ENCODE measurements at places on chromosomes 2 and 18.
A peak's percentile ranks its signal among the peaks of the same experiment; 100 is the strongest.

GRCh38 chr2:153963256-153963655, 91.5 kb downstream of the GALNT13 start:
- no peaks in the 10 kb centered on the region for H3K36me3 ChIP-seq
- no peaks in the 10 kb centered on the region for H3K4me1 ChIP-seq
- H3K4me3 ChIP-seq = no peak overlapping the region
- H3K27me3 ChIP-seq = no peaks in the 10 kb centered on the region
- H3K27ac ChIP-seq = no peak overlapping the region

GRCh38 chr2:208608122-208608835, 201.7 kb downstream of the PTH2R start:
- H3K27me3 ChIP-seq = no peaks in the 10 kb centered on the region
- no peaks in the 10 kb centered on the region for H3K36me3 ChIP-seq
- no peak for DNase-seq
- H3K4me1 ChIP-seq = no peaks in the 10 kb centered on the region

GRCh38 chr2:84925724-84926376, 20.4 kb downstream of the TMSB10 start:
- no peaks in the 10 kb centered on the region for H3K4me1 ChIP-seq
- H3K27ac ChIP-seq = peak overlapping the region; percentile 65
- no peaks in the 10 kb centered on the region for H3K27me3 ChIP-seq
- H3K36me3 ChIP-seq = no peaks in the 10 kb centered on the region

- no peak overlapping the region for H3K4me3 ChIP-seq
- DNase-seq = no peak
- no peak overlapping the region for H3K27ac ChIP-seq
- no peaks in the 10 kb centered on the region for H3K27me3 ChIP-seq
Measured at GRCh38 chr2:218392891-218393462, 6.7 kb upstream of the CTDSP1 start.

GRCh38 chr18:8747440-8747937, 42.1 kb downstream of the MTCL1 start:
- H3K4me3 ChIP-seq = no peak overlapping the region
- H3K27ac ChIP-seq = no peak overlapping the region
- H3K4me1 ChIP-seq = peaks cover 8% of the 10 kb centered on the region
- H3K36me3 ChIP-seq = no peaks in the 10 kb centered on the region
- H3K27me3 ChIP-seq = no peaks in the 10 kb centered on the region
- DNase-seq = no peak

GRCh38 chr2:26168785-26169184, 4.1 kb upstream of the GAREM2 start:
- DNase-seq = no peak
- H3K27me3 ChIP-seq = peaks cover 16% of the 10 kb centered on the region
- peaks cover 7% of the 10 kb centered on the region for H3K4me1 ChIP-seq
- H3K36me3 ChIP-seq = no peaks in the 10 kb centered on the region
- no peak overlapping the region for H3K27ac ChIP-seq
- H3K4me3 ChIP-seq = no peak overlapping the region

DNA sequence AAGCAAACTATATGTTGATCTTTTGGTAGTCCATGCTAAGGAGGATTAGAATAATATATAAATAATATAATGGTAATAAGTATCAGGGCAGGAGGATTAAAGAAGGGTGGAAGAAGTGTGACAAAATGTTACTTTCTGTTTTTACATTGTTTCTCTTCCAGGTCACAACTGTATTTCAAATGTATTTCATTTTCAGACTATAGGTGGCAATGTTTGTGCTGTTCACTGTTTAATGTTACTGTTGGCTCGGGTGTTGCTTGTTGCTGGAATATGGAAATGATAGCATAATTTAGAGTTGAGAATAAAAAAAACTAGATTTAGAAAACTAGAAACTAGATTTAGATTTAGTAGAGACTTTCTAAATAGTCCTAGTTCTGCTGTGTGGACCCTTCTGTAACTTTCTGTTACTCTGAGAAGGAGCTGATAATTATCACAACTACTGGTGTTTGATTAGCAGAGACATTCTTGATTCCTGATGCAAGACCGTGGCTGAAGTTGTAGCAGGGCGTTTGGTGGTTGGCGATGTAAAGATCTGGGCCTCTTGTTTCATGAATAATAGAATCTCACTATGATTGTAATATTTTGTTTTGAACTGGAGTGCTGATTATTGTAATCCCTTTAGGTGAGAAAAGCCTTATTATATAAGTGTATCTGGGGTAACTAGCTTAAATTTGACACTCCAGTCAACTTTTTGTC, 7.9 kb downstream of the NEDD4L start:
- DNase-seq = no peak
- H3K4me3 ChIP-seq = no peak overlapping the region
- no peak overlapping the region for H3K27ac ChIP-seq
- no peaks in the 10 kb centered on the region for H3K27me3 ChIP-seq
- H3K36me3 ChIP-seq = no peaks in the 10 kb centered on the region
- no peaks in the 10 kb centered on the region for H3K4me1 ChIP-seq

GRCh38 chr2:98294711-98295110, 51.5 kb upstream of the CNGA3 start:
- no peaks in the 10 kb centered on the region for H3K4me1 ChIP-seq
- H3K36me3 ChIP-seq = no peaks in the 10 kb centered on the region
- no peak overlapping the region for H3K27ac ChIP-seq

GRCh38 chr2:223930103-223930976, 14.8 kb downstream of the WDFY1 start:
- peak overlapping the region; percentile 80 for H3K27ac ChIP-seq
- DNase-seq = peak; percentile 67
- no peaks in the 10 kb centered on the region for H3K36me3 ChIP-seq
- no peak overlapping the region for H3K4me3 ChIP-seq
- no peaks in the 10 kb centered on the region for H3K27me3 ChIP-seq
- H3K4me1 ChIP-seq = peaks cover 54% of the 10 kb centered on the region

- H3K4me3 ChIP-seq = no peak overlapping the region
- no peaks in the 10 kb centered on the region for H3K36me3 ChIP-seq
- H3K4me1 ChIP-seq = no peaks in the 10 kb centered on the region
- H3K27me3 ChIP-seq = no peaks in the 10 kb centered on the region
- DNase-seq = no peak
Measured at GRCh38 chr18:72444111-72444797, 99.9 kb downstream of the CBLN2 start.

- H3K36me3 ChIP-seq = no peaks in the 10 kb centered on the region
- no peaks in the 10 kb centered on the region for H3K4me1 ChIP-seq
- H3K4me3 ChIP-seq = no peak overlapping the region
- no peak for DNase-seq
Measured at GRCh38 chr2:66559672-66560071, 124.7 kb downstream of the MEIS1 start.

DNA sequence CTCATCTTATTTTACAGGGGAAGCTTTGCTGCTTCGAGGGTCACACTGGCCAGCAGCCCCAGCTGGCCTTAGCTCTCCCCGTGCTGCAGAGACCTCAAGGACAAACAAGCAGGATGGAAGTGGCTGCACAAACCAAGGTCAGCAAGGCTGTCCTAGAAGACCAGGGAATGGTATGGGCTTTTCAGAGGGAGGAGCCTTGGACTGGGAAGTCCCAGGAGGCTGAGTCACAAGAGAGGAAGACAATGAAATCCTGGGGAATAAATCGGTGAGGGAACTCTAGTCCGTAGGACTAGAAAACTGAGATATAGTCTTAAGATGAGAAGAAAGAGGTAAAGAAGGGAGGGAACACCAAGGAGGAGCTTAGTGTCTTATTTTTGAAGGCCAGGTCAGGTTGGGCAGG, 15.7 kb downstream of the CREG2 start:
- H3K27ac ChIP-seq = no peak overlapping the region
- no peak overlapping the region for H3K4me3 ChIP-seq
- DNase-seq = no peak
- no peaks in the 10 kb centered on the region for H3K36me3 ChIP-seq

DNA sequence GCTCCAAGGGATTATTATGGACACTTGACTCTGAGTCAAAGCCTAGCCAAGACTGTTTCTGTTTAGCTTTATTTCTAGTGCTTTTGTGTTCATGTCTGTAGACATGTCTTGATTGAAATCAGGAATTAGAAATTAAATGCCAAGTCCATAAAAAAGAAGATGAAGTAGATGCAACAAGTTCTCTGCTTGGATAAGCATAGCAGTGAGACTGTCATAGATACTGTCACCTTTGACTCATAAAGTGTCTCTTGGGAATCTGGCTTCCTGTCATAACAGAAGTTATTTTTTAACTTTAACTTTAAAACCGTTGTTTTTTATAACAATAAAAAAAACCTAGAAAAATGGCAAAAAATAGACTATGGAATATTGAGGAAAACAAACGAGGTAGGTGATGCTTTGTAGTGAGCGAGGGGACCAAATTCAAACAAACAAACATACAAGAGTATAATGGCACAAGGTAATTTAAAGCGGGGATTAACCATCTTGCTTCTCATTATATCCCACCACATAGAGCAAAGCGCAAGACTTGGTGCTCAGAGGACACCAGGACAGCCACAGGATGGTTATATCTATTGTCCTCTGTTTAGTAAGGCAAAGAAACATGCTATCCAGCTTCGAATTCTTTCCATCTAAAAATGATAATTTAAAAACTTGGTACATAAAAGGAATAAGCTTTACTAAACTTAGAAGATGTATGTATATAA, 64.6 kb downstream of the CD226 start:
- no peaks in the 10 kb centered on the region for H3K36me3 ChIP-seq
- no peaks in the 10 kb centered on the region for H3K4me1 ChIP-seq
- DNase-seq = no peak
- H3K4me3 ChIP-seq = no peak overlapping the region

GRCh38 chr2:109170645-109171044, 41.6 kb downstream of the SH3RF3 start:
- peaks cover 57% of the 10 kb centered on the region for H3K4me1 ChIP-seq
- no peaks in the 10 kb centered on the region for H3K36me3 ChIP-seq
- no peak overlapping the region for H3K27ac ChIP-seq
- H3K4me3 ChIP-seq = no peak overlapping the region
- no peak for DNase-seq
- H3K27me3 ChIP-seq = no peaks in the 10 kb centered on the region

DNA sequence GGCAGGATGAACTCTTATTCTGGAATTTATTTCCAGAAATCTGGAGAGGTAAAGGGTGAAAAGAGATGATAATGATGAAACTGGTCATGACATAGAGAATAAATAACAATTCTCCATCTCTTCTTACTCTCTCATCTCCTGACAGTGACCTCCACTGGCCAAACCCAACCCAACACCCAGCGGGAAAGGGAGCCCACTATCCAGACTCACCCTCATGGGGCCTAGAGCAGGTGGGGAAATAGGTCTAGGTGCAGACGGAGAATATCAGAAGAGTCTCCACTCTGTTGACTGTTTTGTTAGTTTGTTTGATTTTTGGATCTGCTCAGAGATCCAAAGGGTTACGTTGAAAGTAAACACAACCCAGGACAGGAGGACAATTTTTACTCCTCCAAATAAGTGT, 263.2 kb upstream of the PARD3B start:
- DNase-seq = no peak
- no peaks in the 10 kb centered on the region for H3K4me1 ChIP-seq
- no peak overlapping the region for H3K4me3 ChIP-seq
- no peaks in the 10 kb centered on the region for H3K36me3 ChIP-seq
- no peaks in the 10 kb centered on the region for H3K27me3 ChIP-seq

GRCh38 chr2:189232759-189233406, 53.3 kb upstream of the COL5A2 start:
- no peaks in the 10 kb centered on the region for H3K4me1 ChIP-seq
- no peaks in the 10 kb centered on the region for H3K36me3 ChIP-seq
- no peak overlapping the region for H3K4me3 ChIP-seq
- DNase-seq = no peak
- H3K27me3 ChIP-seq = no peaks in the 10 kb centered on the region

DNA sequence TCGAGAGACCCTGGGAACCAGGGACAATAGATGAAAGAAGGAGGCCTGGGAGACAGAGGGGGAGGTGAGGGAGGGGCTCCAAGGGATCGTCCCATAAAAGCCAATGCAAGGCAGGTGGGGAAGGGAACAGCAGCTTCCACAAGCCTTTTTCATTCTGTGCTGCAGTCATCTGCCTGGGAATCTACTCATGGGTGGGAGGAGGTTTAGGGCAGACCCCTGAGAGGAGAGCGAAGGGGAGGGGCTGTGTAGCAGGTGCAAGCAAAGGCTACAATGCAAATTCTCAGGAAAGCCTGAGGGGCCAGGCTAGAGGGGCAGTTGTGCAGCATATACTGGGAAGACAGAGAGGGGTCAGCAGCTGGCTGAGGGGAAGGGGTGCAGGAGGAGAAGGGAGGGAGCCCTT, 135.4 kb downstream of the SETBP1 start:
- H3K4me1 ChIP-seq = peaks cover 41% of the 10 kb centered on the region
- no peak overlapping the region for H3K27ac ChIP-seq
- no peaks in the 10 kb centered on the region for H3K36me3 ChIP-seq

DNA sequence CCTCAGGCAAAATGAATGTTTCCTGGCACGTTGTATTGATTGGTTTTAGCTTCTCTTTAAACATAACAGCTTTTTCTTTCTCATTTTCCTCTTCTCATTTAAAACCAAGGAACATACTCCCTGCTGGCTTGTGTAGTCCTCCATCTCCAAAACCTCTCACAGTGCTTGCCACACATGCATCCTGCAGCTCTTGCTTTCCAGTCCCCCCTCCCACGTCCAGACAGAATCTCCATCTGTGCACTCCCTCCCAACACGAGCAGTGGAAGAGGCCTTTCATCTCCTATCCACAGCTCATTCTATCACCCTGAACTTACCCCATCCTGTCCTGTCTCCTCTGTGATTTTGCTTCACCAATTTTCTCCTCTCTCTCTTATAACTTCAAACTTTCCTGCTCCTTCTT, 99.6 kb upstream of the THSD7B start:
- no peak for DNase-seq
- no peak overlapping the region for H3K27ac ChIP-seq
- no peaks in the 10 kb centered on the region for H3K36me3 ChIP-seq
- H3K4me3 ChIP-seq = no peak overlapping the region

DNA sequence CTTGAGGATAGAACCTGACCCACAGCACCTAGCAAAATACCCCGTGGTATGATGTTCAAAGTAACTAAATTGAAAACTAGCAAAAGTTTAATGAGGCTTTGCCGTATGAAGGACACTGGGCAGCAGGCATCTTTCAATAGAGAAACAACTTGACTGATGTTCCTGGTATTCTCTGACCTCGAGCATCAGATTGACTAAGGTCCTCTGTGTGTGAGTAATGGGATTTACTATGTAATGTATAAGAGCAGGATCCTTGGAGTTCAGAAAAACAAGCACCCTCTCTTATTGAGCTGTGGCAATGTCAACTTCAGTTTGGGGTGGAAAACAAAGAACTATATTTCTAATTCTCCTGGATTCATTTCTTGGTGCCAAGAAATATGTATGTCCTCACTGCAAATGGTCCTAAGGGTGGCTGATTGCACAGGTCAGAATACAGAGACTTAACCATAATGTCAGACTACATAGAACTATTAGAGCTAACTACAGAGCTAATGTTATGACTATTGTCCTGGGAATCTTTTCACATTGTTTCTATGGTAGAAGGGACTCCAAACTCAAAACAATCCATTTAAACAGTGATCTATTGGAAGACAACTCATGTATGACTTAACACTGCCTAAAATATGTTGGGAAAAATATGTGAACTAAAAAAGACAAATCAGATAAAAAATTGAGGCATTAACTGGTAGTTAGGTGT, 4.4 kb downstream of the TNFAIP6 start:
- H3K36me3 ChIP-seq = no peaks in the 10 kb centered on the region
- H3K27ac ChIP-seq = no peak overlapping the region
- no peaks in the 10 kb centered on the region for H3K4me1 ChIP-seq
- no peak for DNase-seq
- H3K4me3 ChIP-seq = no peak overlapping the region

Data from gastrocnemius medialis (tissue), 4 donors.